NCI-H2081 treated with DMSO at 0.1 percent for 48 hours (cell line): ENCODE measurements at places on chromosomes 1 and 21.

- no peak for DNase-seq
These were observed 74.2 kb downstream of the ATF6 start for GRCh38 chr1:161840363-161840762.

DNA sequence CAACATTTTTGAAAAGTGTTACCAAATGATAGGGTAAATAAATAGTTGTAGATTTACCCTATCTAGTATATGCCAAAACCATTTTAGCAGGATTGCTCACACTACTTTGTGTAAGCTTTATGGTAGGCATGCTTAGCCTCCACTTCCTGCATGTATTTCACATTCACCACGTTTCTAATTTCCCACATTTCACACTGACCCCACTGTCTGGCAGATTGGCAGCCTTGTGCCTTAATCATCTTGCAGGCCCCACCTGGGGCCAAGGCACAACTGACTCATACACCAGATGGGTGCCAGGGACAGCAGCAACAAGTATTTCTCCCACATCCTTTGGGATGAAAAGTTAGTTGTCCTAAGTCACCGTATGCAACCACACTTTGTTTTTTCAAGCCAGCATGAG, 21.2 kb upstream of the CENPF start:
- DNase-seq, result no peak

DNA sequence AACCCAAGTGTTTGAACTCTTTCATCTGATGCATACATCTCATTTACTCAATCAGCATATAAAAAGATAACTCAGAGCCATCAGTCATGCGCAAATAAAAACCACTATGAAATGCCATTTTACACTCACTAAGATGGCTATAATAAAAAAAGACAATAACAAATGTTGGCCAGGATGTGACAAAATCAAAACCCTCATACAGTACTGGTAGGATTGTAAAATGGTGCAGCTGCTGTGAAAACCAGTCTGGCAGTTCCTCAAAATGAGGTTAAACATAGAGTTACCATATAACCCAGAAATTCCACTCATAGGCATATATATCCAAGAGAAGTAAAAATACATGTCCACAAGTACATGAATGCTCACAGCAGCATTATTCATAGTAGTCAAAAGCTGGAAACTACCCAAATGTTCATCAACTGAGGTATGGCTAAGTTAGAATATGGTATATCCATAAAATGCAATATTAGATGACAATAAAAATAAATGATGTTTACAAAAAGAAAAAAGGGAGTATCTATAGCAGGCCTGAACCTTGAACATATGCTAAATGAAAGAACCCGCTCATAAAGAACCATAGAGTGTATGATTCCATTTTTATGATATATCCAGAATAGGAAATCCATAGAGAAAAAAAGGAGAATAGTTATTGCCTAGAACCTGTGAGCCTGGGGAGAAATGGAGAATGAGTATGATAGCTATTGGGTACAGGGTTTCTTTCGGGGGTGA, 265.1 kb downstream of the SIPA1L2 start:
- no peak for DNase-seq

- no peak for DNase-seq
These were observed 122.4 kb upstream of the ZRANB2 start for GRCh38 chr1:71203241-71203640.

- DNase-seq, result no peak
These were observed 48.1 kb downstream of the AHDC1 start for GRCh38 chr1:27555700-27556424.

DNA sequence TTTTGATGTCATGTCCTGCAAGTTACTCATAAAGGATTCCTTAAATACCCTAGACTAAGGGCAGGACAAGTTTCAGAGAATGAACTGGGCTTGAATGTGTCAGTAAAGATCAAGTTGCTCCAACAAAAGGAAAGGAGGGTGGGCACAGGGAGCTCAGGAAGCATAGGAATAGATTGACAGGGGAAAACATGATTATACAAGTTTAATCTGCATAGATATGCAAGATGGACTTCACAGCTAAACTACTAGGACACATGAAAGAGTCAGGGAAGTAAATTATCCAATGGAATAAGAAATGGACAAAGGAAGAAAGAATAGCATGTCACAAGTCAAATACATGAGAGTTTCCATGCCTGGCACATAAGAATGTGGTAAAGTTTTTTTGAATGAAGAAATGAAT, 203.9 kb upstream of the SAMSN1 start:
- no peak for DNase-seq

GRCh38 chr1:9120312-9120958, 8.5 kb downstream of the GPR157 start:
- DNase-seq, result no peak

GRCh38 chr1:21860971-21861370, 48.9 kb downstream of the LDLRAD2 start:
- no peak for DNase-seq

DNA sequence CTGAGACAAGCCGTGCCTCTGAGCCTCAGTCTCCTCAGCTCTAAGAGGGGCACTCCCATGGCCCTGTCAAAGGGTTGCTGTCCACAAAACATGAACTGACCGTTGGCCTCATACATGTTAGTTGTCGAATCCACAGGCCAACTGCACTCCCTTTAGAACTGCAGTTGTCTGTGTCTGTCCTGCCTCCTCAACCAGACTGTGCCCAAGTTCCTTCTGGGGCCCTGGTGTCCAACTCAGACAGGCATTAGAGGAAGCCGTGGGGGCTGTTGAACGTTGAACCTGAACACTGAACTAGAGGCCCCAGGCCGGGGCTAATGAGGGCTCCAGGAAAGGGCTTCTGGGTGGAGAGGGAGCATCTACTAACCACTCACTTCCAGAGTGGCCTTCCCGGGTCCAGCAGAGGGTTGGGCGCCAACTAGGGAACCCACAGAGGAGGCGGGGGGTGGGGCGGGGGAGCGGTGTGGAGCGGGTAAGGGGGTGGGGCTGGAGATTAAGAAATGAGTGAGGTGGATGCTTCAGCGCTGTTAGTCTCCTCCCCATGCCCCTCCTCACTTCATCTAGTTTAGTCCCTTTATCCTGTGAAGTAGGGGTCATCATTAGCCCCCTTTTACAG, at the start of gene RAB42:
RAB42 (plus strand) TSS at position 558 of the 613 bp plus-strand sequence. CDS start 247 bp downstream, outside the sequence.
- DNase-seq, result no peak

GRCh38 chr1:226555092-226555491, 6.5 kb downstream of the STUM start:
- no peak for DNase-seq

DNA sequence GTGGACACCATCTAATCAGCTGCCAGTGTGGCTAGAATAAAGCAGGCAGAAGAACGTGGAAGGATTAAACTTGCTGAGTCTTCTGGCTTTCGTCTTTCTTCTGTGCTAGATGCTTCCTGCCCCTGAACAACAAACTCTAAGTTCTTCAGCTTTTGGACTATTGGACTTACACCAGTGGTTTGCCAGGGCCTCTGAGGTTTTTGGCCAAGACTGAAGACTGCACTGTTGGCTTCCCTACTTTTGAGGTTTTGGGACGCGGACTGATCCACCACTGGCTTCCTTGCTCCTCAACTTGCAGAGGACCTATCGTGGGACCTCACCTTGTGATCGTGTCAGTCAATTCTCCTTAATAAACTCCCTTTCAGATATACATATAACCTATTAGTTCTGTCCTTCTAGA, 696.1 kb upstream of the NCAM2 start:
- no peak for DNase-seq

DNA sequence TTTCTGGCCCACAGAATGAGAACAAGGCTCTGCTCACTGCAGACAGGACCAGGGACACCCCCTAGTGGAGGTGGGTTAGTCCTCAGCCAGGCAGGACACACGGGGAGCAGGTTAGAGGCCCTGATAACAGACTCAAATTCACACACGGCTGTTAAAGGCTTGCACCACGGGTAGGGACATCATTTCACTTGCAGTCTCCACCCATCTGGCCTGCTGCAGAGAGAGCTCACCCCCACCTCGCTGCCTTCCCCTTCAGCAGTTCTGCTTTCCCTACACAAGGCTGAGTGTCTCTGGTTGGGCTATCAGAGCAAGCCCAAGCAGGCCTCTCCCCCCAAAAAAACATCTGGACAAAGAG, 20.6 kb downstream of the MEF2D start:
- no peak for DNase-seq

DNA sequence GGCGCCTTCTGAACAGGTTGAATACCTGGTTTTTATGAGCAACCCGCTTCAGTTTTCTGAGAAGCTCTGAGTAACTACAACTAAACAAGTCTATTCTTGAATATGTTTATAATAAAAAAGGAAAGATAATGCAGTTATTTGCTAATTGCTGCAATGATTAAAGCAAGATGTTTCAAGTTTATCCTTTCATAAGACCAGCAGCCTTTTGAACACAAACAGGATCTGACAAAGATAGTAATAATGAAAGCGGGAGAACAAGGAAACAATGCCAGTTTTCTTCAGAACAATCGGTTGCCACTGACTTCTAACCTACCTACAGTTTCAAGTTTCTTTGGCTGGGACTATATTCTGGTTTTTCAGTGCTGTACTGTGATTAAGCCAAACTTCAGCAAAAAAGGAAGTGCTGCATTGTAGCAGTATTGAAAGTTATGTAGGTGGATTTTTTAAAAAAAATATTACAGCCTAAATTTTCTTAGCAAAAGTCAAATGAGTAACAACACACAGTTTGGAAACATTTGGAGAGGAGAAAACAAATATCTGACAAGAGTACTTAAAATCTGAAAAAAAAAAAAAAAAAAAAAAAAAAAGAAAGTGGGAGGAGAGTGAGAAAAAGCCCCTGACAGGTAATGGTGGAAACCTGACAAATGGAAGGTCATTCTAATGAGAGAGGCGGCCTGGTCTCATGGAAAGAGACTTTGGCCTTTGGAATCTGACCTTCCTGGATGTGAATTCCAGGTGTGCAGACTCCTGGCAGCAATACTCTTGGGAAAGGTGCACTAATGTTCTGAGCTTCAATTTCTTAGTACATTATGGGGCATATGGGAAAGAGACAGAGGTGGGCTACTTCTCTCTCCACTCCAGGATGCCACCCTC, 11.4 kb downstream of the KCNJ15 start:
- DNase-seq, result no peak

DNA sequence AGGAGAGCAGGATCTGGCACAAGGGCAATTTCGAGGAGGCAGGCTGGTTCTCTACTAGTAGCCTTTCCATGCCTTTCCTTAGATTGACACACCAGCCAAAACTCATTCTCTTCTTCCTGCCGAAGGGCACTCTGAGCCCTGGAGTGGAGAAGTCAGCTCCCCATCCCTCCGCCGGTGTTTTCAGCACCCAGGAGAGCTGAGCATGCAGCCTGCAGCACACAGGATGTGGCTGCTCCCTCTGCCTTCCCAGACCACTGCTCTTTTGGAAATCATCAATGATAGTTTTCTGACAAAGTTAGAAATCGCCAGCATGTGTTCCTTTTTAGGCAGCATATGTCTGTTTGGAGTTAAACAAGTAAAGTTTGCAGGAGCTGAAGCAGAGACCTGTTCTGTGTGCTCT, 11.7 kb downstream of the RNU5D-1 start:
- DNase-seq, result no peak

GRCh38 chr1:59730759-59731478, 83.8 kb upstream of the HOOK1 start:
- DNase-seq, result no peak

DNA sequence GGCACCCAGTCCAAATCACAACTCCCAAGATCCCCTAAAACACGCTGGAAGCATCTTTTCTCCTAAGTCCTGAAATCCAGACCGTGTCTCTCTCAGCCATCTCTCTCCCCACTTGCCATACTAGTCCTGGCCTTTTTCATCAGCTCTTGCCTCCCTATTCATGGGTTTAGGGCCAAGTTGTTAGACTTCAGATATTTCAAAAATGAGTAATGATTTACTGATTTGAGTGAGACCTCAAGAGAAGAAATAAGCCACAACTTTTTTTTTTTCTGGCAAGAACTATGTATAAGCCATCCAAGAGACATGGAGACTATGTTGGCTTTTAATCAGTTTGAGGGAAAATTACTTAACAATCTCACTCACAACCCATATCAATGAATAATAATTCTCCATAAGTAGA, 62.5 kb downstream of the TBX15 start:
- DNase-seq, result no peak

- no peak for DNase-seq
These were observed 12.6 kb downstream of the FUBP1 start for GRCh38 chr1:77966291-77966690.

DNA sequence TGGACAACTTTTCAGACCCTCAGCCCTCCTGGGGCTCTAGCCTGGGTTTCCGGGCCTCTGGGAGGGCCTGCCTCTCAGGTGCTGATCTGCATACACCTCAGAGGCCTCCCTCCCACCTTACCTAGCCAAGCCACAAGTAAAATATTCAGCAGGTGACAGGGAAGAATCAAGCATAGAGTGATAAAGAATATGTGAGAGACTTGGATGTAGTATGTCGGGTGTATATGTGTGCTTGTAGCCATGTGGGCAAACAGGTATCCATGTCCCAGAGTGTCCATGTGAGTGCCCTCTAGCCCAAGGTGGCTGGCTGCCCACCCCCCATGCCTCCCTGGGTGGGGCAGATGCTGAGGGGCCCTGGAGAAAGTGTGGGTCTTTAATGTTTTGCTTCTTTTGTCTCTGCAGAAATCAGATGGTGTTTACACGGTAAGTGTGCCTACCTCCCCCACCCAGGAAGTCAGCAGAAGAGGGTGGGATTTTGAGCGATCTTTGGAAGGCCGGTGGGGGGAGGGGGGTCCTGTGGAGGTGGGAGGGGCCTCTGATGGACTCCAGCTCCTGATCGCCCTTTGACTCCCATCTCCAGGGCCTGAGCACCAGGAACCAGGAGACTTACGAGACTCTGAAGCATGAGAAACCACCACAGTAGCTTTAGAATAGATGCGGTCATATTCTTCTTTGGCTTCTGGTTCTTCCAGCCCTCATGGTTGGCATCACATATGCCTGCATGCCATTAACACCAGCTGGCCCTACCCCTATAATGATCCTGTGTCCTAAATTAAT, 3.4 kb downstream of the FCER1G start:
- DNase-seq, result no peak

- no peak for DNase-seq
These were observed 152.3 kb upstream of the SPAG17 start for GRCh38 chr1:118337346-118337745.

- no peak for DNase-seq
These were observed 463.1 kb downstream of the USP25 start for GRCh38 chr21:16192902-16193301.

- DNase-seq, result no peak
These were observed 54.6 kb upstream of the ECE1 start for GRCh38 chr1:21344750-21345443.

- no peak for DNase-seq
These were observed 15.4 kb upstream of the LYST start for GRCh38 chr1:235881930-235882700.

- peak; percentile 32 for DNase-seq
These were observed 17.0 kb downstream of the FAM151A start for GRCh38 chr1:54606096-54606989.

- no peak for DNase-seq
These were observed 62.8 kb downstream of the RHOU start for GRCh38 chr1:228798035-228798434.
